ENCODE measurements at places on chromosomes 5 and 9.

DNA sequence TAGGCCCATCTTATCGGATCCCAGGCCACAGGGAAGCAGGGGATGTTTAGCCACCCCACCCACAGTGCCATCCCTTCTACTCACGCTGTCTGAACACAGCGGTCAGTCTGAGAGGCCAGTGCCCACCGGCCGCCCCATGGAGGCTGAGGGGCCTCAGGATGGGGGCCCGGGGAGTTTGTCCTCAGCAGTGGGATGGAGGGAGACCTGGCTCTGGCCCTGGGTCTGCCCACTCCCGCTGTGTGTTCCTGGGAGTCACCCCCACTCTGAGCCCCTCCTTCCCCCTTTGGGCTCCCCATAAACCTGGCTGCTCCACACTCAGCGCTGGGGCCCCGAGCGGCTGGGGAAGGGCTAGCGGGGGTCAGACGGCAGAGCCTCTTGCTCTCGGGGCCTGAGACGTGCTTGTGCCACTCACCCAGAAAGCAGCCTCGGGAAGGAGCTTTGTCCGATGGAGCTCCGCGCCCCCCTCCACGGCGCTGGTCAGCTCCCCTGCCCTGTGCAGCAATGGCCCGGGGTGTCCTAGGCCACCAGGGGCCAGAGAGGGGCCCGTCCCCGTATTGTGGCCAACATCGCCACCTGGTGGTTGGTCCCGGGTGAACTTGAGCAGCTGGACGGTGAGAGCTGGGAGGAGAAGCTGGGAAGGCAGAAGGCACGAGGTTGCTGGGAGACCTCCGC is 10.9 kb upstream of the LAMC3 start:
- peak; percentile 48 for DNase-seq

- DNase-seq, result no peak
Measured at GRCh38 chr5:178336889-178337288, 104.3 kb upstream of the PHYKPL start.

DNA sequence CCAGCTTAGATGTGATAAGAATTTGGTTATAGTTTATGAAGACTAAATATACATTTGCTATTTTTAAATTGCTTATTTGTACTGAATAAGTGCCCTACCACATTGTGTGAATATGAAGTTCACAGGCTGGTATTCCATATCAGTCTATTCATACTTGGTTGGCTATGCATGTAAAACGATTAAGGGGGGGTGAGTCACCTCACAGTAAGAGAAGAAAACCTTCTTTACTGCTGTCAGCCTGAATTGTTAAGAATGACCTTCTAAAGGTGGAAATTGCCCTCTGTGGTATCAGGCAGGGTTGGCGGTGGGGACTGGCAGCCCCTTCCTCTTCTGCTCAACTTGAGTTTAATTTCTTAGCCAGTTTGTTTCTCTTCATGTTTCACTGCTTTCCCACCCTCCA is 127.0 kb upstream of the RPS23 start:
- DNase-seq, result no peak

DNA sequence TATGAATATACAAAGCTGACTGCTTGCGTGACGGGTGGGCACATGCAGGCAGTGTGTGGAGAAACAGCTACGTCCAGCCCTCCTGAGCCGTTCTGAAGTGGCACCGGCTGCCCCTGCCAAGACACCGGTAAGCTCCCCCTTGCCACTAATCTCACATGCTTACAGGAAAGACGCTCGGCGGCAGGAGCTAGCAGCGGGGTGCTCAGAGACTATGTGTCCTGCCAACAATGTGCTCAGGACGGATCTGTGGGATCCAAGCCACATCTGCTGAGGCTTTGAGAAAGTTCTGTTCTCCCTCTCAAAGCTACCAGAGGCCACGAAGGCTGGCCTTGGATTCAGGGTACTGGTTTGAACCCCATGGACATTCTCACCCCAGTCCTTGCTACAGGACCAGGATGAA is 157.2 kb upstream of the PHYKPL start:
- no peak for DNase-seq

- no peak for DNase-seq
Measured at GRCh38 chr5:158644301-158644700, 455.4 kb downstream of the EBF1 start.

DNA sequence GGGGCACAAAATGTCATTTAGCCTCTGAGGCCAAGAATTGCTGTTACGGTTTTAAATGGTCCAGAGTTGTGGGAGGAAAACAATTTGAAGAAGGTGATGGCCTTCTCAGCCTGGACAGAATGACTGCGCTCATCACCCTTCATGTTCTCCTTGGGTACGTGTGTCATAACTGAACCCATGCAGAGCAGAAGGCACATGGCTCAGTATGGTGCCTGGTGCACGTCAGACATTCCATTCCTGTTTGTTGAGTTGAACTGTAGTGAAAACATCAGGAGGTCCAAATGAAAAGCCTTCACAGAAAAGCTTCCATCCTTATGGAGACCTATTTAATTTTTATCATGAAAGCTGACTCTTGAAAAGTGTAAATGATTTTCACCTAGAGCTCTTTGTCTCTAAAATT is 133.2 kb downstream of the CFAP90 start:
- DNase-seq, result no peak

DNA sequence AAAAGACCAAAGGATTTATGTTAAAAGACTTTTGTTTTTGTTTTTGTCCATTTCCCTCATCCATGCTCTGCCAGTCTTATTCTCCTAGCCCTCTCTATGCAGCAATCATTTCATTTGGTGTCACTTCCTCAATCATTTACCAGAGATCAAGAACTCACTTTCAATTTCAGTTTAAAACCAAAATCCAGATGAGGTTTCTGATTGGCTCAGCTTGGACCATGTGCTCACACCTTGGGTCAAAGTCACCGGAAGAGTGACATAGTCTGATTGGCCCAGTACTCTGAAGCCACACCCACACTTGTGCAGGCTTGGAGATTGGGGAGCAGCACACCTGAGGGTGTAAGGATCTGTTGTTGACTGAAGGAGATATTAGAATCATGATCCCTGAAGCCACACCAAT is 79.6 kb downstream of the TLR4 start:
- no peak for DNase-seq

- no peak for DNase-seq
Measured at GRCh38 chr9:36332006-36332405, 68.1 kb downstream of the RNF38 start.

DNA sequence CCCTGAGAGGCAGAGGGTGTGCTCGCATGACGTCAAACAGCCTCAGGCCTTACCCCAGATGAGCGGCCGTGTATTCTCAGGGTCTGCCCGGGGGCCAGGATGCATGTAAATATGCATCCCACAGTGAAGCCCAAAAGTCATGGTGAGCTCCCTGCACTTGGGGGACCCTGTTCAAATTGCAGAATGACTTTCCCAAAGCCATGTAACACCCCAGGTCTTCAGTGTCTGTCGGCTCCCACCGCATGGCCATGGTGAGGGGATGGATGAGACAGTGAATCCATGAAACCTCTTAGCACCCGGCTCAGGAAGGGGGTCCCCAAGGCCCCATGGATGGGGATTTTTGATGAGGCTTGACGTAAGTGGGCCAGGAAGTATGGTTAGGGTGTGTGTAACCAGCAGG is 9.3 kb upstream of the COL5A1 start:
- DNase-seq, result no peak

GRCh38 chr9:127980706-127981558 is at the start of gene EEIG1:
Gene EEIG1 (minus strand): TSS chr9:127980989. CDS start chr9:127980137, 852 bp downstream.
- peak; percentile 98 for DNase-seq

DNA sequence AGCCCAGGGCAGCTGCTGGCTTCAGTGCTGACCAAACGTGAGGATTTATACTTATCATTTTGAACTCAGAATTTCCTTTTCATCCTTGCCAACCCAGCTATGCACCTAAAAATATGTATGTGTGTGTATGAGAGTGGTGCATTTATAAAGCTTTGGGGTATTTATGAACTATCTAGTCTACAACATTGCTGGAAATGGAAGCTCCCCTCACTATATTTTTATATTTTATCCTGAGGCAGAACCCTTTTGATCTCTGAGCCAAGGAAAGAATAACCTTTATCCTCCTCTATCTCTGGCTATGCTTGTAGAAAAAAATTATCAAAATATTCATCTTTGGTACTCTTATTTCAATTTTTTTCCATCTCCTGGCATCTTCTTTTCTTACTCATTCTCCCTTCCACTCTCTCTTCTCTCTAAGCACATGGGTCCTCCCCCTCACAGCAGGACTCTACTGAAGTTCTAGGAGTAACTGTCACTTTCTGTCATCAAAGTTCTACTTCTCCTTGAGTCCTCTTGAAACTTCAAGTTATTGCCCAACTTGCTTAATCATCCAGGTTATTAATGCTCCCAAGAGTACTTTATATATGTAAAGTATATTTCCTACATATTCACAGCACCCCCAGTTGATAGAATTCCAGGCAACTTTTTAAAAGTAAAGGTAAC is 190.9 kb downstream of the HINT1 start:
- DNase-seq, result no peak

DNA sequence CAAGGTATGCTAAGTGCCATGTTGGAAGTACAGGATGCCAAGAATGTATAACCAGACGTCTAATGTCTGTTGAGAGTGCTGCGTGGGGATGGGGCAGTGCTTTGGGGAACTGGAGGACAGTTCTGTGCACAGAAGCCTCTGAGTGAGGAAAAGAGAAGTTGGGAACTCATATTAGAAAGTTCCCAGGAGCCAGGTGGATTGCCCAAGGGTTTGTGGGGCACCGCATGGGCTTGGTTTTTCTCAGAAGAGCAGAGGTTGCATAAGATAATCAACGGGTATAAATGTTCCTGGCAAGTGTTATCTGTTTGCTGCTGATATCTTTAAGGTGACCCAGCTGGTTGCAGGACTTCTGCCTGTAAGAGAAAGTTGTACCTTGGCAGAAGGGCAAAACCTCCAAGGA is 13.1 kb downstream of the HRH2 start:
- no peak for DNase-seq

GRCh38 chr9:92141144-92142129 is 26.2 kb upstream of the SPTLC1 start:
- no peak for DNase-seq

GRCh38 chr5:53490747-53491146 is 10.3 kb downstream of the FST start:
- no peak for DNase-seq

DNA sequence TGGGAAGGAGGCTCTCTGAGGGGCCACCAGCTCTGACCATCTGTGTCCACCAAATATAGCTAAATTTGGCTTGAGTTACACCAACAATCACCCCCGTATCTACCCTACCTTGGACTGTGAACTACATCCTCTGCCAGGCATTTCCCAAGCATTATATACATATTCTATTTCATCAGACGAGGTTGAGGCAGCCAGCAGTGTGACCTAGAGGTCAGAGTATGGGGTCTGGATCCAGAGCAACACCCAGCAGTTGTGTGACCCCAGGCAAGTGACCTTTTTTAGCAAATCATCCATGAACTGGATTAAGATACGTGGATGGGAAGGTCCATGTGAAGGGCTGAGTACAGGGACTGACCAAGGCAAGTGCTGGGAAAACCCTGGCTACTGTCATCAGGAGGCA is 180.6 kb downstream of the HSPA4 start:
- no peak for DNase-seq

DNA sequence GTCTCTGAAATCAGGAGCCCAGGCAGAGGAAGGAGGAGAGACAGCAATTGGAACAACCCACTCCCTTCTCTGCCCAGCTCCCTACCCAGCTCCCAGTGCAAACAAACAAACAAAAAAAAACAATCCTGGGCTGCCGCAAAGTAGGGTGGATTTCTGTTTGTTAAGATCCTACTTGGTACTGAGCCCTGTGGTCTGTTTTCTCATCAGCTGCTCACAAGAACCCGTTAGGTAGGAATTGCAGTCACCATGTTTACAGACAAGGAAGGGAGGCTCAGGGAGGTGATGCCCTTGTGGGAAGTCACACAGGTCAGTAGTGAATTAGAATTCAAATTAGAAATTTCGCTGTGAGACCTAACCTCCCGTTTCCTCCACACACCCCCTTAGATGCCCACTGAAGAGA is 128.8 kb upstream of the RAD23B start:
- no peak for DNase-seq

GRCh38 chr9:121075251-121076036 is 689 bp downstream of the CNTRL start:
- DNase-seq, result peak; percentile 40

- DNase-seq, result no peak
Measured at GRCh38 chr5:135724617-135725016, 109.8 kb upstream of the SLC25A48 start.

DNA sequence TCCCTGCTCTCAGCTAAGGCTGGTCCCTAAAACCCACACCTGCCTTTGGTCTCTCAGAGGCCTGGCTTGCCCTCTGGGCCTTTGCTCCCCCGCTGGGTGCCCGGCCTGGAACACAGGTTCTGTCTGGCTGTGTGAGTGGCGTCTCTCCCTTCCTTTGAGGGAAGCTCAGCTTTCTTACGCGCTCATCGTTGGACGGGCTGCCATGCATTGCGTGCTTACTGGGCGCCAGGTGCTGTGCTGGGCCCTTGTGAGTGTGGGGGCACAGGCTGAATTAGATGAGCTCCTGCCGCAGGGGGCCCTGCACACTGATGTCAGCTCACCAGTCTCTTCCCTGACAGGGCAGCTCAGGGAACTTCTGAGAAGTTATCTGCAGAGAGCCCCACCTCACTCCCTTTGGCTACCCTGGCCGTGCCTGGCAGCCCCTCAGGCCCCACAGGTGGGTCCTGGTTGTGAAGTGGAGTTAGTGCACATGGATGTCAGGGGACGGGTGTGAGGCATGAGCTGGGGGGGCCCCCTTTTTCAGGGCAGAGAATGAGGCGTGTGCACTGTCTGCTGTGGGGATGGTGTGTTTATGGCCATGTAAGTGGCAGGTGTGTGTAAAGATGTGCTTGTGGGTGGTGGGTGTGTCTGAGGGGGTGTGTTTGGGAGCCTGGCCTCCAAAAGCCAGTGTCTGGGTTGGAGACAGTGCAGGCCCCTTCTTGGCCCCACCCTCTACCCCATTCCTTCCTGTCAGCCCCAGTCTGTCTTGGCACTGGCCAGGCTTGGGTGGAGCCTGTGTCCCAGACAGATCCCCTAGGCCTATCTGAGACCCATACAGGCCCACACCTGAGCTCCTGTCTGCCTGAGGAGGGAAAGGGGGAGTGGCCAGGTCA is 7.5 kb upstream of the RMND5B start:
- DNase-seq, result no peak

- DNase-seq, result no peak
Measured at GRCh38 chr5:6403416-6403815, 25.1 kb upstream of the MED10 start.

GRCh38 chr9:13142776-13143175 is 136.7 kb downstream of the MPDZ start:
- no peak for DNase-seq

DNA sequence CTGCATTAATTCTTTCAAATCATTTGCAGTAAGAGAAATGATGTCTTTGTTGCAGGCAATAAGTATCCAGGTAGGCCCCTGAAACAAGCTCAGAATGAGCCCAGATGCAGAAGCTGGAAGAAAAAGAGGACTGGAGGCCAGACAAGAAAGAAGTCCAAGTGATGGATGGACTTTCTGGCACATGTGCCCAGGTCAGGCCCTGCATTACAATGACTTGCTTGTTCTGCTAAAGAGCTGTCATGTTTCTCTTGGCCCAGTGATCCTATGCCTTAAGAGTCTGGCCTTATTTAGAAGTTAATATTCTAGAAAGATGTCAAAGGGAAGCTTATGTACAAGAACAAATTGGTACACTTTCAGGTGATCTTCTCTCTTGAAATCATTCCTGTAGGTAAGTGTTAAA is 64.8 kb downstream of the DPYSL3 start:
- no peak for DNase-seq

- DNase-seq, result no peak
Measured at GRCh38 chr5:31753700-31754357, 114.9 kb downstream of the PDZD2 start.

- no peak for DNase-seq
Measured at GRCh38 chr5:140996060-140996459, 29.8 kb downstream of the PCDHAC2 start.

- no peak for DNase-seq
Measured at GRCh38 chr5:128913551-128913950, 51.7 kb upstream of the SLC27A6 start.
